Stimulated activated CD4-positive, alpha-beta T cell treated with anti-CD3 and anti-CD28 coated beads, Interleukin-4, amount 100 ng/mL, for 48 hours (primary cell): ENCODE measurements at places on chromosomes 5 and 9.

- no peak for DNase-seq
Observed at GRCh38 chr5:1124205-1125029, 12.6 kb upstream of the SLC12A7 start.

DNA sequence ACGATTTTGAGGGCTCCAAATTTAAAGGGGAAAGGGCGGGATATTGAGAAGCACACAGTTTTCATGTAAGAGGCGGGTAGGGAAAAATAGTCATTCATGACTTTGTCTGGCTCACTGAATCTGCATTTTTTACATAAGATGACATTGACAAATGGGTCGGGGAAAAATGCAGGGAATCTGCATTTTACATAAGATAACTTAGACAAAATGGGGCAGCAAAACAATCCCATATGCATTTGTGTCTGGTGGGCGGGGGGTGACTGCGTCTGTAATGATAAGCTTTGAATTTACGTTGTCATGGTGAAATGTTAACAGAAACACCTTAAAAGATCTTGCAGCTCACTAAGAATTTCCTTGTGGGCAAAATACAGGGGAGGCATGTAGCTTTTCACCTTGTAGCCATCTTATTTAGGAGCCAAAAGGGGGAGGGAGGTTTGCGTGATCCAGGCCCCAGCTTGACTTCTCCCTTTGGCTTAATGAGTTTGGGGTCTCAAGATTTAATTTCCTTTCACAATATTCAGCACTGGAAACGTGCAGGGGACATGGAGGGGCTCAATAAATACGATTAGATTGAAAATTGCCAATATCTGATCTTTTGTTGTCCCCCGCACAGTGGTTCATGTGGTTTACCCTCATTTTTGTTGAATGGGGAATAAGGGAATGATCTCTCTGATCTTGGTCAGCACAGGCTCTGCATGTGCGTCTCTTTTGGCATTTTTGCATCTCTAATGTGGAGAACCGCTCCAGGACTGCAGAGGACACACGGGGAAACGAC lies 41.1 kb upstream of the GADD45G start:
- no peak for DNase-seq

DNA sequence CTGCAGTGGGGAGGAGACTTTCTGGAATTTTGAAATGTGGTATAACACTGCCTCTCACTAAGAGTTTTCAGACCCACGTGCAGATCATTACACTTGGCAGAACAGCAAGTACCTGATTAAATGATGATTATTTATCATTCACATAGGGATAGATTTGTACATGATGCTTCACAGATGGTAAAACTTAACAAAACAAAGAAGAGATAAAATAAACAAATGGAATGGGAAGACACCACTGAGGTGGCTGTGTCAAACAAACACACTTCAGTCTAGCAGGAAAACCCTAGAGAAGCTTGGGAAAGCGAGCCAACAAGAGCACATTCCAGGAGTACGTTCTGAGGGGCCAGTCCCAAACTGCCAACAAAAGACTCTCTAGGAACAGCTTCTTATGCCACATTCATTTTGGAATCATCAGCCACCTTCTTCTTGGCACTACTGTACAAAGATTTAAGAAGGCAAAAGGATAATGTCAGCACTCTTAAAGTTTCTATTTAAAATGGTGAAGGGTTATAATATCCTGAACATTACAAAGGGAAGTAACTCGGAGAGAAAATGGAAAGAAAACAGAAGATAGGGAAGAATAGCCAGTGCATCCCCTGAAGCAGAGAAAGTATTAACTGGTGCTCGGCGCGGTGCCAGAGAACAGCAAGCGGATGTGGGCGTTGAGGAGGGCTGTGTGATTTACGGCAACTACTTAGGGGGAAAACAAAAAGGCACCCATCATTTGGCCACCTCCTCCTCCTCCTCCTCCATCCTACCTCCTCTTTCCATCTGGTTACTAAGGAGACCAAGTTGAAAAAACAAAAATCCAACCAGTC lies 1.6 kb downstream of the MED27 start:
- no peak for DNase-seq

GRCh38 chr5:122187426-122187825 lies 58.1 kb downstream of the ZNF474 start:
- no peak for DNase-seq

DNA sequence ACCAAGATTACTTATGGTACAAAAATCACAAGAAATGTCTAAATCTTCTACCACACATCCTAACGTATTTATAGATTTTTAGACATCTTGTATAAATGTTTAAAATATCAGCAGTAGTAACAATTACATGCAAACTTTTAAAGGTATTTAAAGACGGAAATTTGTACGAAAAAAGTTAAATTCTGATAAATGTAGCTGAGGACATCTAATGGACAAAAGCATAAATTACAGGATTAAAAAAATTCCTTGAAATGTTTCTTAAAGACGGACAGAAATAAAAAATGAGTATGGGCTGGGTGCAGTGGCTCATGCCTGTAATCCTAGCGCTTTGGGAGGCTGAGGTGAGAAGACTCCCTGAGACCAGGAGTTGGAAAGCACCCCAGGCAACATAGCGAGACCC lies 15.8 kb downstream of the ERCC8 start:
- DNase-seq, result no peak

GRCh38 chr5:3025392-3025791 lies 273.9 kb upstream of the IRX2 start:
- DNase-seq, result no peak
